NCI-H345 (cell line): ENCODE measurements at places on chromosomes 11 and 22.
A peak's percentile ranks its signal among the peaks of the same experiment; 100 is the strongest.

DNA sequence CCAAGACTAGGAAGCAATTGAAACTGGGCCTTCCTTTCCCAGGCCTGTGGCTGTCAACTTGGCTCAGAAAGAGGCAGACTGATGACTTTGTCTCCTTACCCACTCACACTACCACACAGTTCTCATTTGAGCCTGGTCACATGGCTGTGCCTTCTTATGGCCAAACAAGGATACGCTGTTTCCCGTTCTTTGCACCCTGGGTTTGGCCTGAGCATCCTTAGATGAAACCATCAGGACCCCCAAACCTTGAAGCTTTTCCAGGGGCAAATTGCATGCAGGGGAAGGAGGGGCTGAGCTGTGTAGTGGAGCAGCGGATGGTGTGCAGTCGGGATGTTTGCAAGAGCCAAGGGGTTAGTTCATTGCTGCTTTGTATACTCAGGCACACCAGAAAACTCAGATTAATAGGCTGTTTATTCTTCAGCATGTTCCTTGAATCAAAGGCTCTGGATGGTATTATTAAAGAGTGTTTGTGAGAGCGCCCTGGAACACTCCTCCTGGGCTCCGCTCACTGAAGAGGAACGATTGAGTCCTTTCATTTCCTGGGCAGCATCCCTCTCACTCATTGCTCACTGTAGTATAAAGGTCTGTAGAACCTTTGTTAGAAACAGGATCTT lies 69.8 kb downstream of the ARFGAP2 start:
- DNase-seq: peak; percentile 27

DNA sequence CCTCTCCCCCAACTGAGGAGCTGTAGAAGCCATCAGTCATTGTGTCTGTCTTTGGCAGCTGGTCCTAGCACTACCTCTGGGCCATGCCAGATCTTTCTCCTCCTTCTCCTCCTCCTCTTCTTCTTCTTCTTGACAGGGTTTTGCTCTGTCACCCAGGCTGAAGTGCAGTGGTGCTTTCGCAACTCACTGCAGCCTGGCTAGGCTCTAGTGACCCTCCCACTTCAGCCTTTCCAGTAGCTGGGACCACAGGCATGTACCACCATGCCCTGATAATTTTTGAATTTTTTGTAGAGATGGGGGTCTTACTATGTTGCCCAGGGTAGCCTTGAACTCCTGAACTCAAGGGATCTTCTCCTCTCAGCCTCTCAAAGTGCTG lies 50.1 kb upstream of the SHANK2 start:
- DNase-seq: no peak

- DNase-seq: no peak
These were observed 228.0 kb downstream of the AASDHPPT start for GRCh38 chr11:106305458-106305857.

DNA sequence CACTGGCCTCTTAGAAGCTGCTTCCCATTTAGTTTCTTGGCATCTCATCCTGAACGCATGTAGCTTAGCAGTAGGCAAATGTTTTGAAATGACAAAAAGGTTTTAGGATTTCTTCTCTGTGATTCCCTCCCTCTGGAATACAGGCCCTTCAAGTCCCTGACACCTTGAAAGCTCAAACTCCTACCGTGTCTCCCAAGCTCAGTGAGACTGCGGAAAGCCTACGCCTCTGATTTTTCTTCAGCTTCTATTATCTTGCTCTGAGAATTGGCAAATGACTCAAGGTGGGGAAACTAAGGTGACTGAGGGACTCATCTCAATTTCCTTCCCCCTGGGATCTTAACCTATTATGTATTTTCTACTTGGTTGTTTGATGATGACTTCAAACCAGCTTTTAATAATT lies 130.3 kb downstream of the ENTHD1 start:
- DNase-seq: no peak

- DNase-seq: no peak
These were observed 124.4 kb upstream of the RAG2 start for GRCh38 chr11:36722421-36722820.

DNA sequence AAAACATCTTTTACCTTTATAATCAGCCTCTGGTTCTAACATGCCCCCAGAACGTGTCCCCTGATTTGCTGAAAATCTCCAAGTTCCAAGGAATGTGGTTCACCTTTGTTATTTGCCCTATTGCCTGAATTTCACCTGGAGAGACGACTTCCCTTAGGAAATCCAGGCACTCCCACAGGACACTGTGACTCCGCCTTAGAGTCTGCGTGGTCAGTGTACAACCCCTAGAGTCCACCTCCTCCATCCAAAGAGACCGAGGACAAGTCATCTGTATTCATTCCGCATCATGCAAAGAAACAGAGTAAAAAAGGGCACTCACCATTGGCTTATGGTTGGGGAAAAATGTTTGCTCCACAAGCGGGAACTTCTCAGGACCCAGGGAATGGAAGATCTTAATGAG lies 63.1 kb downstream of the TIMP3 start:
- DNase-seq: no peak

- no peak for DNase-seq
These were observed 80.1 kb upstream of the RTL6 start for GRCh38 chr22:44578110-44578457.
